ENCODE measurements at places on chromosomes 12 and 14.

DNA sequence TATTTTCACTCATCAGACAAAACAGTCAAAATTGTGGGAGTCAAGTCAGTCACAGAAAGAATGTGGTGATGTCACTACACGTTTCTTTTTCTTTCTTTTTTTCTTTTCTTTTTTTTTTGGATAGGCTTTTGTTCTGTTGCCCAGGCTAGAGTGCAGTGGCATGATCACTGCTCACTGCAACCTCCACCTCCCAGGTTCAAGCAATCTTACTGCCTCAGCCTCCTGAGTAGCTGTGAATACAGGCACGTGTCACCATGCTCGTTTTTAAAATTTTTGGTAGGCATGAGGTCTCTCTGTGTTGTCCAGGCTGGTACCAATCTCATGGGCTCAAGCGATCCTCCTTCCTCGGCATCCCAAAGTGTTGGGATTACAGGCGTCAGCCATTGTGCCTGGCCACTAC is 2.3 kb downstream of the CLECL1 start:
- DNase-seq, result no peak

DNA sequence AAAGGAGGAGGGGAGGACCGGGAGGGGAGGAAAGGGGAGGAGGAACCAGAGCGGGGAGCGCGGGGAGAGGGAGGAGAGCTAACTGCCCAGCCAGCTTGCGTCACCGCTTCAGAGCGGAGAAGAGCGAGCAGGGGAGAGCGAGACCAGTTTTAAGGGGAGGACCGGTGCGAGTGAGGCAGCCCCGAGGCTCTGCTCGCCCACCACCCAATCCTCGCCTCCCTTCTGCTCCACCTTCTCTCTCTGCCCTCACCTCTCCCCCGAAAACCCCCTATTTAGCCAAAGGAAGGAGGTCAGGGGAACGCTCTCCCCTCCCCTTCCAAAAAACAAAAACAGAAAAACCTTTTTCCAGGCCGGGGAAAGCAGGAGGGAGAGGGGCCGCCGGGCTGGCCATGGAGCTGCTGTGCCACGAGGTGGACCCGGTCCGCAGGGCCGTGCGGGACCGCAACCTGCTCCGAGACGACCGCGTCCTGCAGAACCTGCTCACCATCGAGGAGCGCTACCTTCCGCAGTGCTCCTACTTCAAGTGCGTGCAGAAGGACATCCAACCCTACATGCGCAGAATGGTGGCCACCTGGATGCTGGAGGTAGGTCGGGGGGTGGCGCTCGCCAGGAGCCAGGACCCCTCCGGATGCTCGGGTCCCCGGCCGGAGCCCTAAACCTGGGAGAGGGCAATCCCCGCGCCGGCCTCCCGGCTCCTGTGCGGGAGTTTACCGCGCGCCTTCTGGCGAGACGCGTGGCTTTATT is at the start of gene CCND2:
TSS of gene CCND2 (plus strand) at position 111 of the 744 bp plus-strand sequence. CDS start at position 390, 279 bp downstream.
- DNase-seq, result peak; percentile 78

DNA sequence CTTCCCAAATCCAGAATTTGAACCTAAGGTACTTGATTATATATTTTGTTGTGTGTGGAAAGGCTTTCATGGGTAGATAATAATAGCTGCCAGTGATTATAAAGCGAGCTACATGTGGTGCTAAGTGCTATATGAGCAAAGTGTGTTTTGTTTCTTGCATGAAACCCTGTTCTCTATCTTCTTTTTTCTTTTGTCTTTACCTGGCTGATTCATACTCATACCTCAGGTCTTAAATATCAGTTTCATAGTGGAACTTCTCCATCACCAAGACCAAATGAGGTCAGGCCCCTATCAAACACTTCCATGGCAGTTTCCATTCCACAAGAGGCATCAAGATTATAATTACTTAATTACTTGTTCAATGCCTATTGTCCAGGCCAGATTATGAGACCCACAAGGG is 6.9 kb downstream of the MAP3K9 start:
- no peak for DNase-seq

GRCh38 chr12:22396253-22396652 is 61.7 kb upstream of the ST8SIA1 start:
- peak; percentile 1 for DNase-seq

DNA sequence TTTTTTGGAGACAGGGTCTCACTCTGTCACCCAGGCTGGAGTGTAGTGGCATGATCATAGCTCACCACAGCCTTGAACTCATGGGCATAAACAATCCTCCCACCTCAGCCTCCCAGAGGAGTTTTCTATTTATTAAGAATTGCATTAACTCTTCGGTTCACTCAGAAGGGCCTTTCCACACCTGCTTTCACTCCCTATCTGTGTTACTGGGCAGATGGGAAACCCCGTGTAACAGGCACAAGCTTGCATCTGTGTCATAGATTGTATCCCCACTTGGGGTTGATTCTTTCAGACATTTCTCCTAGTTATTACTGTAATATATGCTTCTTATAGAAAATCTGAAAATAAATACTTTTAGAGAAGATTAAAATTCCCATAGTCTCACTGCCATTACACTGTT is 38.7 kb downstream of the STX2 start:
- DNase-seq, result no peak

DNA sequence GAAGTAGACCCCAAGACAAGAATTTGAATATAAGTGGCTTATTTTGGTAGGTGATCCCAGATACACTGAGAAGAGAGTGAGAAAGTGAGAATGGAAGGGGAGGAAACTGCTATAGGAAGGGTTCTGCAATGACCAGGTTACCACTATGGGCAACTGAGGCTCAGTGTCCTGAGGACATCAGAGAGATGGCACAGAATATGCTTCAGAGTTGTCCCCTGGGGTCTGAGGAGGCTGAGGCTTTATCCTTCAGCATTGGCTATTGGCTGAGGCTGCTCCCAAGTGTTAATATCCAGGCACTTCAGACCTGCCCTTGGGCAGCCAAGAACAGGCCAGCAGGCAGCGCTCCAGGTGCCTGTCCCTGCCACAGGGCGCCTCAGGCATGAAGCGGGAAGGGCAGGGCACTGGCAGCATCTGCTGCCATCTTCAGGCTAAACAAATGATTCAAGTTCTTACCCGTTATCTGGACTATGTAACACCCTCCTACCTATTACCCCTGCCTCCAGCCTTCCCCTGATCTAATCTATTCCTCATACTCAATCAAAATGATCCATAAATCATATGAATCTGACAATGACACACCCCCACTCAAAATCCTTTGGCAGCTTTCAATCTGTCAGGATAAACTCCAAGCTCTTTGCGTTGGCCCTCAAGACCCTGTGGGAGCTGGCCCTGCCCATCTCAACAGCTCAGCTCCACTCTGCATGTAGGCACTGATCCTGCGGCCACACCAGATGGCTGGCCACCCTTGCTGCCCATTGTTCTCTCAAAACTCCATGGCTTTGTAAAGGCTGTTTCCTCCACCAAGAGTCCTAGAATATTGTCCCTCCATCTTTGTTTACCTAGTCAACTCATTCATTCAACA is 42.4 kb downstream of the CKAP4 start:
- no peak for DNase-seq

- no peak for DNase-seq
These were observed 341.7 kb downstream of the TMEM121 start for GRCh38 chr14:105867961-105868599.

GRCh38 chr12:68294251-68294650 is 37.9 kb downstream of the MDM1 start:
- no peak for DNase-seq

DNA sequence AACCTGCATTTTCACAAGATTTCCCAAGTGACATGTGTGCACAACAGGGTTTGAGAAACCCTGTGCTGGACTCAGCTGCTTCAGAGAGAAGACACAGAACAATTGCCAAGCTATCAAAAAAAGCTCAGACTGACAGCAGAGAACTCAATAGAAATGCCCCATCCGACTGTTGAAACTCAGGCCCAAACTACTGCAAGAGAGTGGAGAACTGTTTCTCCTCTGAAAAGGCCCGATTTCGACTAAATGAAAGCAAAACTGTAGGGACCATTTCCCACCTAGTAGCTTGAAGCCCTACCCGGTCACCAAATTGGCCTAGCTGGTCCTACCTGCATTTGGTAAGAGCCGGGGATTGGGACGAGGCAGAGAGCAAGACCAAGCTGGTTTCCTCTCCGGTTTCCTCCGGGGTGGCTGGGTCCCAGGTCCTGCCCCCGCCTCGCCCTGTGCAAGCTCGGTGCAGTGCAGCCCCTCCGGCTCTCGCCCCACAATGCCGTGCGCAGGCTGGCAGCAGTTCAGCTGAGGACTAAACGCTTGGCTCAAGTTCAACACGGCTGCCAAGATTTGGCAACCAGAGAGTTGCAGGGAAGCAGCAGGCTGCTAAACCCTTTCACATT is 1180.6 kb downstream of the VRK1 start:
- peak; percentile 72 for DNase-seq

GRCh38 chr14:65015391-65015790 is 28.7 kb downstream of the FNTB start:
- no peak for DNase-seq

- DNase-seq, result no peak
These were observed 113.5 kb downstream of the C12orf75 start for GRCh38 chr12:105443802-105444652.

- no peak for DNase-seq
These were observed 65.8 kb downstream of the KCNK10 start for GRCh38 chr14:88256997-88257950.

DNA sequence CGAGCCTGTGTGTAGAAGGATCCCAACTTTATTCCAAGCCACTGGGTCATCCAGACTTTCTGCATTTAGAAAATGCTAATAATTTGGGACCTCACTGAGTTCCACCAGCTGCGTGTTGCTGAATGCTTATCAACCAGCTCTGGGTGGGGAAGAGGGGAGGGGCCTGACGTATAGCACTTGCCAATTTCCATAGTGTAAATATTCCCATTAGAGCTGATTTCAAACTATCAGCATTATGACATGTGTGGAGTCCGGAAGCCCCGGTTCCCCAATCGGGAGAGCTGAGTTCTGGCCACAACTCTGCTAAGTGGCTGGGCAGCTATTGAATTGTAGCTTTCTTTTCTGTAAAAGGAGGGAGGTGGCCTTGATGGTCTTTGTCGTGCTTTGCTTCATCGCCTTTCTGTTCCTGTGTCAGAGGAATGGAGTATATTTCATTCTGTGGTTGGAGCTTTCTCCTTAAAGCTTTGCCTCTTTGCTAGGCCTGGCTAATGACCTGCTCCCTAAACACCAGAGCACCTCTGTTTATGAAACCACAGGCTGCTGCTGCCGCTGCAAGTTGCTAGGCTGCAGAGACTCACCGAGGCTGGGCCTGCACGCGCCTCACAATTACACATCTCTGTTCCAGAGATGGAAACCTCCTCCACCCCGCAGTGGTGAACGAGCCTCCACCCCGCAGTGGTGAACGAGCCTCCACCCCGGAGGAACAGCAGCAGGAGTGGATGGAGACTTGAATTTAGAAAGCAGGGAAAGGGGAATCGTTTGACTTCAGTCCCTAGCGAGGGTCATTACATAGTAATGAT is 7.7 kb upstream of the BCL7A start:
- no peak for DNase-seq

DNA sequence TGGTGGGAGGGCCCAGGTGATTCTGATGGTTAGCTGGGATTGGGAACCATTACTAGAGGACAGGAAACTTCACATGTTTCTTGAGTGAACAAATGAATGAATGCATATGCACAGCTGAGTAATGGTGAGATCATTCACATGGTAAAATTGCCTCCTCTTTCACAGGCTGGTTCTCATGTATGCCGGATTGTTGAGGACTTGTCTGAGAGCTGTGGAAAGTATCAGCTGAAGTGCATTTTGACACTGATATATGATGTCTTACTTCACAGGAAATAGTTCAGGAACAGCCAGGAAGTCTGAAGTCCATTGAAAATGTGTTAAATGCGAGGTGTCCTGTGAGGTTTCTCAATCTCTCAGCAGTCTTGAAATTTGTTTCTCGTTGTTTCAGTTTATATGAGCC is 77.6 kb upstream of the DACT1 start:
- no peak for DNase-seq

DNA sequence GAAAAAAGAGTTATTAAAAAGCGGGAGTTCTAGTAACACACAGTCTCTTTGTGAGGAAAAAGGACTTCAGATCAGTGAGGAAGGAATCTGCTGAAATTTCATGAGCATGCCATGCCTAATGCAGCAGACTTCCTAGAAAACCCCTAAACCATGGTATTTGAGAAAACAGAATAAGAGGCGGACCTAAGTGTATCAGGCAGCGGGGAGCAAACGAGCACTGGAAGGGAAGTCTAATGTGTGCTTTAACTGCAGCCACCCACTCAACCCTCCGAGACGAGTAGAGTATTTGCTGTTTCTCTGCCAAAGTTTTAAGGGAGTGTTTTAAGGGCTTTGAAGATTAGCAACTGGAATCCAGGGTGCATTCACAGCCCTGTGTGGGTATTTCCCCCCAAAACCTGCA is 36.5 kb downstream of the ACADS start:
- no peak for DNase-seq

DNA sequence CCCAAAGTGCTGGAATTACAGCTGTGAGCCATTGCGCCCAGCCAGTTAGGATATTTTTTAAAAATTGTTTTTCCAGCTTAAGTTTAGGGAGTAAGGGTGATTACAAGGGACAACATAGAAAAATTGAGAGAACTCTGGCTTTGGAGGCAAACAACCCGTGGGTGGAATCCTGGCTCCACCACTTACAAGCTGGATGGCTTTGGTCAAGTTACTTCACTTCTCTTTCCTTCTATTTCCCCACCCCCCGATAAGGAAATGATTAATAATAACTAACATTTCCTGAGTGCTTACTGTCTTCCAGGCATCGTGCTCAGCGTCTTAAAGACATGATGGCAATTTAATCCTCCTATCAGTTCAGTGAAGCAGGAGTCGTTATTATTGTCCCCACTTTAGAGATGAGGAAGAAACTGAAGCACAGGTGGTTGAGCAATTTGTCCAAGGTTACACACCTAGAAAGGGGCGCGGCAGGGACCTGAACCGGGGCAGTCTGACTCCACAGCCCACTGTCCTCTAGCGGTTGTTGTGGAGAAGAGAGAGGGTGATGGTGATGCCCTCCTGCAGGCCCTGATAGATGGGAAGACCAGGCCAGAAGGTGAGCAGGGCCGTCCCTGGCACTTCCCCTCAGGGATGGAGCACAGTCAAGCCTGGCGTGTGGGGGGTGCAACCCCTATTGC is 16.7 kb upstream of the FAIM2 start:
- no peak for DNase-seq

DNA sequence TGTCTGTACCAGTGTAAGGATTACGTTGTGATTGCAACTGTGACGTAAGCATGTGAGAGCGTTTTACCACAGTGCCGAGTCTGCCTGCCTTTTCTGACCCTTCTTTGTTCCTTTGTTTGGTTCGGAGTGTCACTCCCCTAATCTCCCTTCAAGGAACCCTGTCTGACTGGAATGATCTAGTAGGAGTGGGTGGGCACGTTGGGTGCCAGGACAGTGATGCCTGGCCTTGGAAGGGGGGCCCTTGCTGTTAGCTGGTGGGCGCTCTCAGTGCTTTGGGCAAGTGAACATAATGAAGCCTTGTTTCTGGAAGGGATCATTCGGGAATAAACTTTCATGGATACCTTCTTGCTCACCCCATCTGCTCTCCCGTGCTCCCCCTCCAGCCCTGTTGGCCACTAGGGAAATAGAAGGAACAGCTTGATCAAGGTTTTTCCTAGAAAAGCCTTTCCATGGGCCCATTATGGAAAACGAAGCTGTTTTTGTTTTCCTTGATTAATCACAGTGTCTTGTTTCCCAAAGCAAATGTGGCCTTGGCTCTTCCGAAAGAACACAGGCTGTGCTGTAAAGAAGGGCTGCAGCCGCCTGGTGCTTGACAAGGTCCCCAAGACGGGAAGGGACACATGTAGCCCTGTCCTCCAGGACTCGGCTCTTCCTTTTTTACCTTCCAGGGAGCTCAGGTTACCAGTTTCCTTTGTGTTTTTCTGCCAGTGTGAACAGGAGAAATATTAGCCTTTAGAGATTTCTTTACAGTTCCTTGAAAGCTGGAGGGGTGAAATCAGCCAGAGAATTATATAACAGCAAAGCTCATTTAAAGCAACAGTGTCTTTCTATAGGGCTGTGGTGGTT is 215.5 kb downstream of the CRADD start:
- no peak for DNase-seq

- no peak for DNase-seq
These were observed 22.7 kb upstream of the ANKRD9 start for GRCh38 chr14:102532204-102532658.
